ENCODE measurements at places on chromosomes 1 and 21.

GRCh38 chr1:9626201-9626608, 25.3 kb upstream of the PIK3CD start:
- no peak for DNase-seq

DNA sequence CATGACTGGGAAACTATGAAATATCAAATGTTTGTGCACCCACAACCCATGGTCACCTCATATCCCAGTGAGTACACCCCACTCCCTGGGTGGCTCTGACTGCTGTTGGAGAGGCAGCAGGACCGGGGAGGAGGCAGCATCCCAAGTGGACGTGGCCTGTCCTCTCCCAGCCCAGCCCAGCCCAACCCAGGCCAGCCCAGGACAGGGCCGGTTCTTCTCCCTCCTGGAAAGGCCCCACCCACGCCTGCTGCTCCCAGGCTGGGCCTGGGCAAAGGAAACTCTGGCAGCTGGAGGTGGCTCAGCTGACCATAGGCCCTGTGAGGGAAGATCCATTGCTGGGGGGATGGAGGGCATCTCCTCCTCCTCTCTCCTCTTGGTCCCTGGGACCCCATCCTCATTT, 19.1 kb downstream of the MATN1 start:
- no peak for DNase-seq

DNA sequence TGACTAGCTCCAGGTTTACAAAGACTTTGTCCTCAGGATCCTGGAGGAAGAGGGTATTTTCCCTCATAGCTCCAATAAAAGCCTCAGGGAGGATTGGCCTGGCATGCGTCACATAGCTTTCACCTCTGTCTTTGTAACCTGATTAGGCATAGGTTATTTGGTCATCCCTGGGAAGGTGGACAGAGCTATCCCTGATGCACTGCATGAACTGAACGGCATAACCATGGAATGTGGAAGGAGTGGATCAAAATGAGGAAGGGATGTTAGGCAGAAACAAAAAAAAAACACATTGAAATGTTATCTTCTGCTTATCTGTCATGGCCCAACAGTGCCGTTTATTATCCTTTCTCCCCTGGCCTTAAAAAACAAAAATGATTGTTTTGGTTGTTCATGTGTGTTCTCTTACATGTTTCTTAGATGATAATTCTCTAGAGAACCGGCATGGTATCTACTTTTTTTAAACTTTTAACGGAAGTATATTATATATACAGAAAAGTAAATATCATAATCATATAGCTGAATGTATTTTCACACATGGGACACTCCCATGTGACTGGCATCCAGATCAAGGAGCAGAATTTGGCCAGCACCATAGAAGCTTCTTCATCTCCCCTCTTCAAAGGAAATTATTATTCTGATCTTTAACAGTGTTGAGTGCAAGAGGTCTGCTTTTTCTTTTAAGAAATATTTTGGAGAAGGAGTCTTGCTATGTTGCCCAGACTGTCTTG, 85.3 kb downstream of the RPS6KC1 start:
- DNase-seq = no peak

GRCh38 chr1:176880955-176881595, 283.4 kb downstream of the ASTN1 start:
- peak; percentile 66 for DNase-seq

GRCh38 chr1:183480971-183481441, 8.7 kb downstream of the SMG7 start:
- no peak for DNase-seq

DNA sequence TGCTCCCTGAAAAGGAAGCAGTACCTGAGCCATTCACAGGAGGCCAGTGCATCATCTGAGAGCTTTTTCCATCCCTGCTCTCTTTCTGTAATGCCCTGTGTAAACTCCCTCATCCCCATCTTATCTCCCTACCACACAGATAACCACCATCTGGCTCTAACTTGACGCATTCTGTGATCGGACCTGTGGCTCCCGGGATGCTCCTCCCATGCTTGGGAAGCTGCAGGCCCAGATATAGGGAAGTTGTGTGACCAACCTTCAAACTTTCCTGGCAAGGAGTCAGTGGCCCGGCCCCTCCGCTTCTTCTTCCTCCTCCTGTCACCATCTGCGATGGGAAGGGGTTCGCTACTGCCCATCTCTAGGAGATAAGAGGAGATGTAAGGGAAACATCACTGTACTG, 21.1 kb downstream of the MKNK1 start:
- DNase-seq = no peak

DNA sequence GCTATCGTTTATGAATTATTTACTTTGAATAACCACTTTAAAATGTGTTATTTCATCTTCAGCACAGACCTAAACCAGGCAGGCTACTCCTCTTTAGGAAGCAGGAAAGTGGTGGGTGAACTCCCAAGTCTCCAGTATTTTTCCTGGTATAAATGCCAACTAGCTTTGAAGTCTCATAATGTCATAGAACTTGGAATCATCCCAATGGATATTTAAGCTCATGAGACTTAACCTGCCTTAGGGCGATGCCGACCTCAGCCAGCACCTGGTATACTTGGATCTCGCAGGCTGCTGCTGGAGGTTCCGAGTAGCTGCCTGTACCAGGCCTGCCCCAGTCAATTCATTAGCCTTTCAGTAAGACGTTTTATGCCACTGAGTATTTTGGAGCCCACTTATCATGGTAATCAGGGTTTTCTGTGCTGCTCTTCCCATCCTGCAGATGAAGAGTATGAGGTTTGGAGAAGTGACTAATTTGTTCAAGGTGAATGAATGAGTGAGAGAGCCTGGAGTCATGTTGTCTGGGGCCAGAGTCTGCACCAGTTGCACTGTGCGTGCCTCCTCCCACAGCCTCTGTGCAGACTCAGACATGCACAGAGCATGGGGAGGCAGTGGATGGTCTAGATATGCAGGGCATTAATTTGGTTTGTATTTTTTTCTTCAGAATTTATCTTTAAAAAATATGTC, 34.9 kb downstream of the VANGL1 start:
- DNase-seq = no peak

DNA sequence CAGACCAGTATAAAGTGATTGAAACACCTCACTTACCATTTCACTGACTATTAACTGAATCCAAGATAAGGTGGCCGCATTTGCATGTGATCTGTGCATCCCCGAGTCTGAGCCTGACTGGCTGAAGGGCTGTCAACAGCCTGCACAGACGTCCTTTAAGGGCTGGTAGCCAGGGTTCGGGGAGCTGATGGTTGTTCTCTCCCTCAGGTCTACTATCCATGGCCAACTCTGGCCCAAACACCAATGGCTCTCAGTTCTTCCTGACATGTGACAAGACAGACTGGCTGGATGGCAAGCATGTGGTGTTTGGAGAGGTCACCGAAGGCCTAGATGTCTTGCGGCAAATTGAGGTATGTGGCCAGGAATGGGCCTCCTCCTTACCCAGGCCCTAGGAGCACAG, 14.0 kb downstream of the PPIE start:
- no peak for DNase-seq

- no peak for DNase-seq
Observed at GRCh38 chr21:35952651-35953340, 107.5 kb downstream of the SETD4 start.

GRCh38 chr1:22789356-22789994, 78.8 kb downstream of the EPHB2 start:
- DNase-seq = no peak

DNA sequence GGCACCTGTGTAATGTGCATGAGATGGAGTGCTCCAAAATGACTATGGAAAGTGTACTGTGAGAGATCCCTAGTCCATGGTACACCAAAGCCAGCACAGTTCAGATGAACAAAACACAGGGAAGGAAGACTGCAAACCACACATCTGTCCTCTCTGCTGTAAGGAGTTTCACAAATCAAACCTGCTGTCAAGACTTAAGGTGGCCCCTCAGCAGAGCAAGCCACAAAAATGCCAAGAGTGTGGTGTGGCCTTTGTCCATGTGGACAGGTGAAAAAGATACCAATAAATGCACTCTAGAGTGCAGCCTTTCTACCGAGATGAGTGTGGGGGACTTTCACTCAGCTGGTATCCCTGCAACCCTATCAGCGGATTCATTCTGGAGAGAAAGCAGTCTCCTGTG, 12.9 kb downstream of the ZNF648 start:
- no peak for DNase-seq

DNA sequence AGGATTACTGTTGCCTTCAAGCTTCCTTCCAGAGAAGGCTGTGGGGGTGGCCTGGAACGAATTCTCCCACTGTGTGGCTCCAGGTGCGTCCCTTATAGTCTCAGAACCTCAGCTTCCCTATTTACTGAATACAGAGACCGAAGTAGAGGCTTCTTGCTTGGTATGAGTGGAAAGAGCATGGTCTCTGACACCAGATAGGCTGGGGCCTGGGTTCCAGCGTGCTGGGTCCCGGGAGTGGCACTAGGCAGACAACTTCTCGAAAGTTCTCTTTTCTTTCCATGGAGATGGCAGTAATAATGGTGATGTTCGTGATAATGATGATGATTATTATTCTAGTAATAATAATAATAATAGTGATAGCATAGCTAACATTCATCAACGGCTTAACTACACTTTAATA, 161.7 kb downstream of the PTPRU start:
- DNase-seq = no peak

DNA sequence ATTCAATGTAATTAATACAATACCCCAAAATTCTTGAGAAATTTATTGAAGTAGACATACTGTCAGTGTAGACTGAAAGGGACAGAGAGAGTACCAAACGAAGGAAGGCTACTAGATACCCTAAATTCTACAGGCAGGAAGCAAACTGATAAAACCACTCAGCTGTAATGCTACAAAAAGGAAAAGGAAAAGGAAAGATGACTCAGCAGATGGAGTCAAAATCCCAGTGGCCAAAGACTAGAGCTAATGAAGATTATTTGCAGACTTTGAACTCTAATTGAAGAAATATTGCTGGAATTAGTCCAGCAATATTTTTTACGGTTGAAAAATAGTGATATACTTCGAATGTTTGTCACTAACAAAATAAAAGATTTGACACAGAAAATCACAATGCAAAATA, 671.9 kb downstream of the BRINP3 start:
- no peak for DNase-seq

DNA sequence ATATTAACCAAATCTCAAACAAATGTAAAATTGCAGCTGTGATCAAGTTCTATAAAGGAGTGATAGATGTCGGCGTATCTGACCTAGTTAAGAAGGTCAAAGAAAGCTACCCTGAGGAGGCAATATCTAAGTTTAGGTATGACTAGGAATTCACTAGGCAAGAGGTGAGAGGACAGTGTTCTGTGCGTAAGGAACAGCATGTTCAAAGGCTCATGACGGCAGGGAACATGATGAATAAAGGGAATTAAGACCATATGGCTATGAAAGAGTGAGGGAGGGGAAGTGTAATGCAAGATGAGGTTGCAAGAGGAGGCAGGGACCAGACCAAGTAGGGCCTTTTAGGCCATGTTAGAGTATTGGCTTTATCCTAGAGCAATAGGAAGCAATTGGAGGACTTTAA, 8.6 kb downstream of the LIX1L start:
- DNase-seq = no peak

DNA sequence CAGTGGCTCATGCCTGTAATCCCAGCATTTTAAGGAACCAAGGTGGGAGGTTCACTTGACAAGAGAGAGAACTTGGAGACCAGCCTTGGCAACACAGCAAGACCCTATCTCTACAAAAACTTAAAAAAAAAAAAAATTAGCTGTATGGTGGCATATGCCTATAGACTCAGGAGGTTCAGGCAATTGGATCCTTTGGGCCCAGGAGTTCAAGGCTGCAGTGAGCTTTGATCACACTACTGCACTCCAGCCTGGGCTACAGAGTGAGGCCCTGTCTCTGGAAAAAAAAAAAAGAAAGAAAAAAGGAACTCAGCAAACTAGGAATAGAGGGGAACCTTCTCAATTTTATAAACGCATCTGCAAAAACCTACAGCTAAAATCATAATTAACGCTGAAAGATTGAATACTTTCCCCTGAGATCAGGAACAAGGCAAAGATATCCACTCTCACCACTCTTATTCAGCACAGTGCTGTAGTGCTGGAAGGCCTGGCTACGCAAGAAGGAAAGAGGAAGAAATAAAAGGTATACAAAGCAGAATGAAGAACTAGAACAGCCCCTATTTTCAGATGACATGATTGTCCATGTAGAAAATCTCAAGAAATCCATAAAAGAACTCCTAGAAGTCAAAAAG, 21.6 kb downstream of the HSF2BP start:
- DNase-seq = no peak

- no peak for DNase-seq
Observed at GRCh38 chr1:26574719-26575251, 45.2 kb downstream of the RPS6KA1 start.

DNA sequence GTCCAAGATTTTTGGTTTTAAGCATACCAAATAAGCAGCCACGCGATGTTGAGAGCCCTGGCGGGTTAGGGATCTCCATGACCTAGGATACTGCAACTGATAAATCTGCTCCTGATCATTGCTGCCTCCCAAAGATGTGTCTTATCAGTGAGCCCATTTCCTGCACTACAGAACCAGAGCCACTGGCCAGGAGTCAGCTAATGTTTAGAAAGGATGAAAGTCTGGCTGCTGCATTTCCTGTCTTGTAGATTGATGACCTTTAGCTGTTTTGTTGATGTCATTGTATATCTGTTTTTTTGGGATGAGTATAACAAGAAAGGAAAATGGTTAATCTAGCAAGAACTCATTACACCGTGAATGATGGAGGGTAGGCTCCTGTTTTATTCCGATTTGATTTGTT, 74.5 kb downstream of the C1orf21 start:
- no peak for DNase-seq

DNA sequence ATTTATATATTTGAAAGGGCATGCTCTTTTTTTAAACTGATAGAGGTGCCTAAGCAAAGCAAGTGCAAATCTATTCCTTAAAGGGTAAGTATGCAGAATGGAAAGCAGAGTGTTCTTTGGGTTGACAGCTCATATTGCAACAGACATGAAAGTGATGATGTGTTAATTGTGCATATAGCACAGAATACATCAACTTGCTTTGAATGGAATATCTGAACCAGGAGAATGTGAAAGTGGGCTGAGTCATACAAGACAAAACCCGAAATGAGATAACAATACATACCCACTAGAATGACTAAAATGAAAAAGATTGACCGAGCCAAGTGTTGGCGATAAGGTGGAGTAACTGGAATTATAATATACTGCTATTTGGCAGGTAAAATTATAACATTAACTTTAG, 4.3 kb downstream of the CR1 start:
- DNase-seq = no peak

GRCh38 chr1:35270836-35271235, 2.3 kb downstream of the ZMYM4 start:
- DNase-seq = no peak

- DNase-seq = no peak
Observed at GRCh38 chr1:158154501-158154900, 26.2 kb upstream of the CD1D start.

GRCh38 chr1:71657891-71658679, 577.2 kb upstream of the ZRANB2 start:
- DNase-seq = no peak

GRCh38 chr1:111275079-111275478, 15.6 kb upstream of the CHIA start:
- no peak for DNase-seq

GRCh38 chr1:36955016-36955415, 79.3 kb downstream of the GRIK3 start:
- no peak for DNase-seq

DNA sequence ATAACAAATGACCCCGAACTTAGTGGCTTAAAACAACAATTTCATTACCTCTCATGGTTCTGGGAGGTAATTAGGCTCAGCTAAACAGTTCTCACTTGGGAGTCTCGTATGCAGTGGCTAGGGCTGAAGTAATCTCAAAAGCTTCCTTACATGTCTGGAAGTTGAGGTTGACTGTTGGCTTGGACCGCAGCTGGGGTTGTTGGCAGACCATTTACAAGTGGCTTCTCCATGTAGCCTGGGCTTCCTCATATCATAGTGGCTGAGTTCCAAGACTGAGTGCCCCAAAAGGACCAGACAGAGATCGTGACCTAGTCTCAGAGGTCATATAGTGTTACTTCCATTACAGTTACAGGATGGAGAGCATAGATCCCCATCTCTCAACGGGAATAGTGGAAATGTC, 2.4 kb upstream of the POGZ start:
- DNase-seq = no peak
